HuH-7 (cell line): ENCODE measurements at places on chromosomes 4 and X.
A peak's percentile ranks its signal among the peaks of the same experiment; 100 is the strongest.

GRCh38 chr4:81030981-81031791 is 678 bp downstream of the BMP3 start:
- DNase-seq, result no peak

DNA sequence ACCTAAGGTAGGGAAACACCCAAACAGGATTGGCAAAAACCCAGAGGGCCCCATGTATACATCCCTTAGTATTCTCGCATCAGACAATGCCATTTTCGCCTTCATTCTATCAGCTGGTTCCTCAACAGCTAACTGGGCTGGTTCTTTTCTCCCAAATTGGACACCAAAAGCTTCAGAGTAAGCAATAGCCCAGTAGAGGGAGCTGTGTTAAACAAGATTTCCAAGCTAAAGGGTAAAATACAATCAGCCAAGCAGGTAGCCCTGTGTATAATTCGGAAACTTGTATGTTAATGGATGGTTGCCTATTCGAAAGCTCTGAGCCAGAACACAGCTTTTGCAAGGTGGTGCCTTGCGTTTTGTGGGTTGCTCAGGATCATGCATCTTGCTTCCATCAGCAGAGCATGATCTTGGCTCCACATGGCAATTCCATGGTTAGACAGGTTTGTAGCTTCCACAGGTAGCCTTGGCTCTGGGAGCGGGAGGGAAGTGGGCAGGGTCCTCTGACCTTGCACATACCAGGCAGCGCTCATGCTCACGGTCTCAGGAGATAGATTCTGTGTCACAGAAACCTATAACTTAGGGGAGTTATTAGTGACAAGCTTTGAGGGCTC is 115.2 kb upstream of the LNX1 start:
- peak; percentile 22 for DNase-seq

GRCh38 chrX:68947882-68948605 is 119.2 kb downstream of the EFNB1 start:
- DNase-seq, result no peak

DNA sequence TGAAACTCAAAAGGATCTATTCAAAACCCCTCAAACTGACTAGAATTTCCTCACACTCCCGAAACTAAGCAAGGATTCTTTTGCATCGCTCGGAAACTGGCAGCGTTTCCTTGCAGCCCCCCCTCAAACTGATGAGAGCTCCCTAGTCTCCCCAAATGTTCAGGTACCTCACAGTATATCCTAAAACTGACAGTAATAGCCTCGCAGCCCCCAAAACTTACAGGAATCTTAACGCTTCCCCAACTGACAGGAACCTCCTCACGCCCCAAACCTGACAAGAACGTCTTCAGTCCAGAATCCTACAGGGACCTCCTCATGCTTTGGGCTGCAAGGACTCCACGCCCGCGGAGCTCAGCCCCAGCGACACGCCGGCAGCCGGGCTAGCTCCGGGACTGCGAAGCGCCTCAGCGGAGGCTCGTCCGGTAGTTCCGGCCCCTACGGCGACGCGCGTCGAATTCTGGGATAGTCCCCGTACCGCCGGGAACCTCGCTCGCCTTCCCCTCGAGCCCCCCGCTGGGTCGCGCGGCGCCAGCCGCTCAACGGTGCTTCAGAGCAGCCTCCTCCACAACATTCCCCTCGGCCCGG is 640 bp downstream of the PHF8 start:
- no peak for DNase-seq

DNA sequence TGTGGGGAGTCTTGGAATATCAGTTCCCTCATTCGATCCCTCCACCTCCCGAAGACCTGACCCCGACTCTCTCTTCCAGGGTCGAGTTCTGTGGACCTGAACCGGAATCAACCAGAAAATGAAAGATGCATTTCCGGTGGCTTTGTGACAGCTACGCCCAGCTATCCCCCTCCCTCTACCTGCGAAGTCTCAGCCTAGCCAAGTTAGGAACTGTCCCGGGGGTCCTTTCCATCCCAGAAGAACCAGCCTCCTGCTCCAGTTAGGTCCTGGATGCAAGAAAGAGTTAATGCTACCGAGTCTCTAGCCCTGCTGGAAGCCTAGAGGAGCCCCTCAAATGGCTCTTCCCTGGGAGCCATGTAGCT is 13.4 kb upstream of the ETDC start:
- no peak for DNase-seq

DNA sequence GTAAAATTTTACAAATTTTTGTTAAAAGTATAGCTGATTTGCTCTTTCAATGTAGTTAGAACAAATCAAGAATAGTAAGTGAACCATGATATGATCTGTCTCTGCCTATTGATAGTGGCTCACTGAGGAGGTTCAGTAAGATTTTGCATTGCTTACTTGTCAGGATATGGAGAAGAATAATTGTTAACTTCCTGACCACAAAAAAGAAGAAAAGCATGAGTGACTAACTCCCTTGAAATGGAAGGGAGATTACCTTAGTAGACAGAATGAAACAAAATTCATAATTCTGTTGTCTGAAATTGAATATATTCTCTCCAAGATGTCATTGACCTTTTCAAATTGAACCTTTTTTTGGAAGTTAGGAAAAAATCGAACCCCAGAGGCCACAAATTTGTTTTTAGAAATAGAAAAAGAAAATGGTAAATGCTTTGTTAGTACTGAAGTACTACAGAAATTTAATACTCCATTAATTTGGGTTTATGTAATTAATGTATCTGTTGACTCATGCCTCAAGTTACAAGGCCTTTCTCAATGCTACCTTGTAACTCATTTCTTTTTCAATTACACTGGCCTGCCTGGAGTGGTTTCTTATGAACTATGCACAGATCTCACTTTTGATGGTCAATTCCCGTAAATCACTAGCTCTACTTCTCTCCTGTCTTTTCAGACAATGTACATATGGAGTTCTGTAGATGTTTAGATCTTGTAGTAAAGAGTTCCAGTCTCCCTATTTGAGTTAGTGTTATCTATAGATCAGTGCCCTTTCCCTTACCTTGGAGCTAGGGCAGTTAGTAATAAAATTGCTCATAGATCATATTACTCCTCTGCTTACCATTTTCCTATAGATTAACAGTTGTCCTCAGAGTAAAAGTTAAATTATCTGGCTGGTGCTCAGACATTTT is 139.3 kb downstream of the TLL1 start:
- no peak for DNase-seq

DNA sequence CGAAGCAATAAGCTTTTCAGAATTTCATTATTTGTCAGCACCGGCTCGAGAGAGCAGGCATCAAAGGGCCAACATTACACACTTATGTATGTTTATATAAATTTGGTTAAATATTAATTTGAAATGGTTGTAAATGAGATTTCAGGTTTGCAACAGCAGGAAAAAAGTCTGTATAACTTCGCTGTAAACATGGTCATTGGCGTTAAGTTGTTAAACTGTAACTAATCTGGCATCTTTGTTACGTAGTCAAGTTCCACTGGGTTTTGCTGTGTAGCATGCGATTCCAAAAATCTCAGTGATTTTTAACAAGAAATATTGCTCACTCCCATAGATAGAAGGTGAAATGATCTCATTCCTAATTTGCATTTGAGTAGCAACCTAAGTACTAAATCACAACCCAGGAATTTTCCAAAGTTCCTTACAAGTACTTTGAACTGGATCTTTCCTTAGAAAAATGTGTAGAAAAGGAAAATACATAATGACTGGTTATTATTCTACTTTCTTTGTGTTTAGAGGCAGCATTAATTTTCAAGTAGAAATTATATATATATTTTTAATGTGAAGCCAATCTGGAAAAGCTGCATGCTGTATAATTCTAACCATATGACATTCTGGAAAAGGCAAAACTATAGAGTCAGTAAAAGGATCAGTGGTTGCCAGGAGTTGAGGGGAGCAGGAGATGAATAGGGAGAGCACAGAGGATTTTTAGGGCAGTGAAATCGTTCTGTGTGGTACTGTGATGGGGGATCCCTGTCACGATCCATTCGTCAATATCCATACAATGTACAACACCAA is 222.1 kb downstream of the CBR4 start:
- no peak for DNase-seq

- DNase-seq, result no peak
These were observed 22.8 kb downstream of the RPL9 start for GRCh38 chr4:39435659-39436563.

- no peak for DNase-seq
These were observed 26.8 kb downstream of the SYNPO2 start for GRCh38 chr4:118915468-118915867.

- no peak for DNase-seq
These were observed 77.9 kb upstream of the ADRA2C start for GRCh38 chr4:3688018-3688998.

GRCh38 chr4:164997941-164998340 is 20.5 kb upstream of the TRIM61 start:
- DNase-seq, result no peak

DNA sequence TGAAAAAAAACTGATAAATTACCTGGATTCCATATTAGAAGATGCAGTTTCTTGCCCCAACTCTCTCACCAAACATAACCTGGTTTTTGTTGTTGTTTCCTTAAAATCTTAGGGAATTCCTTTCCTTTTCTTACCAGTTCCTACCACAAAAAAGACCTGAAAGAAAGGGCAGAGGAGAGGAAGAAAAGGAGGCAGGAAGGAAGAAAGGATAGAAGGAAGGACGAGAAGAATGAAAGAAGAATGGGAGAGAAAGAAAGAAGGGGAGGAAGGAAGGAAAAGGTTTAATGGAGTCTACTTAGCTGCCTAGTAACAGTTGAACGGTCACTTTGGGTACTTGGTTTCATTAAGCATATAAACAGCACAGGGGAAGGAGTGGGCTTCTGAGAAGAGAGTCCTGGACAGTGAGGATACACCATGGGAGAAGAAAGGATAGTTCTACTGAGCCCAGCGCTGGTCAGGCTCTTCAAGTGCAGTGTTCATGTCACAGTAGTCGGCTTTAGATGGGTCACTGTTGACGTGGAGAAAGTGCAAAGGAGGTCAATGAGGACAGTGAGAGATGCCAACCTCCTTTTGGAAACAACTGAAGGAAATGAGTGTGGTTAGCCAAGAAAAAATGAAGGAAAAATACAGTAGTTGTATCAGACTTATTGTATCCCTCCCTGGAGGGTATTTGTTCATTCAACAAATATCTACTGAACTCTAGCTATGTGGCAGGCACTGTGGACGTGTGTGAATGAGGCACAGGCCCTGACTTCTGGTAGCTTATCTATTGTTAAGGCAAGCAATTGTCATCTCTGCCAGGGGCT is 1.1 kb upstream of the CHIC2 start:
- no peak for DNase-seq

- DNase-seq, result no peak
These were observed 30.4 kb upstream of the CLTRN start for GRCh38 chrX:15694941-15695451.

DNA sequence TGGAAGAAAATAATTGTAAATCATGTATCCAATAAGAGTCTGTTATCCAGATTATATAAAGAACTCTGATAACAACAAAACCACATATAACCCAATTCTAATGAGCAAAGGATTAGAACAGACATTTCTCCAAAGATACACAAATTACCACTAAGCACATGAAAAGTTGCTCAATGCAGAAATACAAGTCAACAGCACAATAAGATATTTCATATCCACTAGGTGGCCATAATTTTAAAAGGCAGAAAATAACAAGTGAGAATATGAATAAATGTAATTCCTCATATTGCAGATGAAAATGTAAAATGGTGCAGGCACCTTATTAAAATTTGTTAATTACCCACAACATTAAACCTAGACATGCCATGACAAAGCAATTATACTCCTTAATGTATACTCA is 73.9 kb upstream of the ZCCHC13 start:
- DNase-seq, result no peak

DNA sequence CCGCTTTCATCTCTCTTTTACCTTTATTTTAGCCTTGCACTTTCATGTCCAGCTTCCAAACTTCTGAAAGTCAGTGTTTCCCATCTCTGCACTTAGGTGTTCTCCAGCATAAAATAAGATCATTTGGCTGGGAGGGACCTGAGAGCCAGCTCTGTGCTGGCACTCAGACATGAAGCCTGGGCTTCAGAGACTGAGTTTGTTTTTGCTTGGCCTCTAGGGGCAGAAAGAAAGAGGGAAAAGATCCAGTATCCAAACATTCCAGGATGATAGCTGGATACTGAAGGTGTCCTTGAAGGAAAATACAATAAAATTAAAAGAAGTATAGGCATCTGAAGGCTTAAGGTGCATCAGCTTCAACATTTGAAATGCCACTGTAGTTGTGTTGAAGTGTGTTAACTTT is 202.4 kb upstream of the ZIC3 start:
- DNase-seq, result no peak

GRCh38 chrX:153226344-153227185 is 47.5 kb downstream of the MAGEA1 start:
- DNase-seq, result no peak

- DNase-seq, result no peak
These were observed 26.4 kb downstream of the NKX1-1 start for GRCh38 chr4:1379801-1380331.

- peak; percentile 83 for DNase-seq
These were observed 38.5 kb downstream of the ELF4 start for GRCh38 chrX:130071611-130072344.

GRCh38 chrX:112051576-112051975 is 31.0 kb downstream of the TRPC5 start:
- no peak for DNase-seq

GRCh38 chr4:81136161-81136905 is 78.7 kb downstream of the PRKG2 start:
- DNase-seq, result no peak

GRCh38 chr4:155906554-155907247 is 3.2 kb downstream of the TDO2 start:
- peak; percentile 25 for DNase-seq

- DNase-seq, result no peak
These were observed 36.3 kb downstream of the HTT-AS start for GRCh38 chr4:3037957-3038461.

DNA sequence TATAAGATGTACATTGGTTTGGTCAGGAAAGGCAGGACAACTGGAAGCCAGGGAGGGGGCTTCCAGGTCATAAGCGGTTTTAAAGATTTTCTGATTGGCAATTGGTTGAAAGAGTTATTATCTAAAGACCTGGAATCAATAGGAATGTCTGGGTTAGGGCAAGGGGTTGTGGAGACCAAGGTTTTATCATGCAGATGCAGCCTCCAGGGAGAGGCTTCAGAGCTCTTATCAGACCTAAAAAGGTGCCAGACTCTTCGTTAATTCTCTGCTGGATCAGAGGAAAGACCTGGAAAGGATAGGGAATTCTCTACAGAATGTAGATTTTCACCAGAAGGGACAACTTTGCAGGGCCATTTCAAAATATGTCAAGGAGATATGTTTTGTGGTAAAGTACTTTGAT is 62.8 kb downstream of the BEX3 start:
- DNase-seq, result no peak

DNA sequence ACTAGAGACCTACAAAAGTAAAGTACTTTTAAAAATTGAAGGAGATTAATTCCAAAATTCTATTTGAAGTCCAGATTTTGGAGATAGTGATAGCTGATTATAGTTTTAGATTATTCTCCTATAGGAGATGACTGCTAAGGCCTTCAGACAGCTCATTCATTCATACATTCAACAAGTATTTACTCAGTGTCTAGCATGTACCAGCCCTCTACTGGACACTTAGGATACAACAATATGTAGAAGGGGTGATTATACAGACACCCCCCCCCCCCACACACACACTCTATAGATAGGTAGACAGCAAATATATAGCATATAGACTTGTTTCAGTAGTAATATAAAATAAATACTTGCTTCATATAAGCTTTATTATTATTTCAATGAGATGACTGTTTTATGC is 60.4 kb upstream of the TAF9B start:
- no peak for DNase-seq

- no peak for DNase-seq
These were observed 51.1 kb downstream of the UGT2B7 start for GRCh38 chr4:69147334-69147733.
